ENCODE measurements at places on chromosomes 2 and 18.
A peak's percentile ranks its signal among the peaks of the same experiment; 100 is the strongest.

DNA sequence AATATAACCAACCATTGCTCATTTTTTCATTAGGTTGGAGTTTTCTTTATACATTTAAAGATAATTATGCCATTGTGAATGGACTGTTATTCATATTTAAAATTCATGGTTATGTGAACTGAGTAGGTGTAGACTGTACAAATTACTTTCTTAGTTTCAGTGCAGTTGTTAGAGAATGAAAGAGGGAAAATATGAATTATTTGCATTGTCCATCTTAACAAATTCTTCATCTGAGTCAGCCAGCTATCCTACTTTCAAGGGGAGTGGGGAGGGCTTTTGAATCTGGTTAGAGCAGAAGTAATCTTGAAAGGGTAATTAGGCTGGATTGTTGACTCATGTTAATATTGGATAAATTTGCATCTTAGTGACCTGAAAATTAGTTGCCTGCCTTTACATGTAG lies 212.0 kb downstream of the MCFD2 start:
- DNase-seq, result no peak

- DNase-seq, result no peak
Measured at GRCh38 chr2:134823431-134823830, 15.0 kb upstream of the ACMSD start.

DNA sequence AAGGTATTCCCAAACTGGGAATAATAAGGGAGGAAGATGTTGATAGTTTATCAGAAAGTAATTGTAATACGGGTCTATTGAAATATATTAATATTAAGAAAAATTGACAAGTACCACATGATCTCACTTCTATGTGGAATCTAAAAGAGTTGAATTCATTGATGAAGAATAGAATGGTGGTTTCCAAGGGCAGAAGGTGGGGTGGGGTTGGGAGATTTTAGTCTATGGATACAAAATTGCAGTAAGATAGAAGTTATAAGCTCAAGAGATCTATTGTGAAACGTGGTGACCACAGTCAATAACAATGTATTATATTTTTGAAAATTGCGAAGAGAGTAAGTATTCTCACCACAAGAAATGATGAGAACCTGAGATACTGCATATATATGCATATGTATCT lies 38.9 kb downstream of the COL3A1 start:
- no peak for DNase-seq

DNA sequence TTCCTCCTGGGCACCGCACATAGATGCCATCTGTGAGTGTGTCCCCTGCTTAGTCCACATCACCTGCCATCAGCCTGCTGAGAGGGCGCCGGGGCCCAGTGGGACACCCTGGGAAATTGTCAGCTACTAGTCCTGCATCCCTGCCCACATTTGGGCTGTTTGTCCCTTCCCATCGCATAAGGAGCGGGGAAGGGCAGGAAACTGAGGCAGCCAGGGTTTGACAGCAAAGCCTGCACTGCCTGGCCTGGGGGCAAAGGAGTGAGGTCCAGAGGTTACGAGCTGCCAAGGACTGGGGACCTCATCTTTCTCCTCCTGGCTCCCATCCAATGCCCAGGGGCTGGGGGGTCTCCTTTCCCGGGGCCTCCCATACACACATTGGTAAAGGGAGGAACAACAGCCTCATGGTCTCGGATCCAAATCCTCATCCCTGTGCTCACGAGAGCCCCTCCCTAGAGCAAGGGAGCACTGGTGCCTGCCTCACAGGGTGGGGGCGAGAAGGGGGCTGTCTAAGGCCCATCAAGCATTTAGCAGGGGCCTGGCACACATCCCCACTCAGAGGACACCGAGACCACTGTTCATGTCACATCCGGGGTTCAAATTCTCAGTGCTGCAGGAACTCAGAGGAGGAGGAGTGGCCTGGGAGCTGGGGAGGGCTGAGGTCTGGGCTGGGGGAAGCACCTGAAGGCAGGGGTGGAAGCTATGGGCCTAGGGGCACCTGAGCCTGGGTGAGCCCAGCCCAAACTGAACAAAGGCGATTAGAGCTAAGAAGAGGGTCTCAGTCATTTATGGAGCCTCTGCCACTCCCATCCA lies 113.8 kb downstream of the SMAD7 start:
- no peak for DNase-seq

DNA sequence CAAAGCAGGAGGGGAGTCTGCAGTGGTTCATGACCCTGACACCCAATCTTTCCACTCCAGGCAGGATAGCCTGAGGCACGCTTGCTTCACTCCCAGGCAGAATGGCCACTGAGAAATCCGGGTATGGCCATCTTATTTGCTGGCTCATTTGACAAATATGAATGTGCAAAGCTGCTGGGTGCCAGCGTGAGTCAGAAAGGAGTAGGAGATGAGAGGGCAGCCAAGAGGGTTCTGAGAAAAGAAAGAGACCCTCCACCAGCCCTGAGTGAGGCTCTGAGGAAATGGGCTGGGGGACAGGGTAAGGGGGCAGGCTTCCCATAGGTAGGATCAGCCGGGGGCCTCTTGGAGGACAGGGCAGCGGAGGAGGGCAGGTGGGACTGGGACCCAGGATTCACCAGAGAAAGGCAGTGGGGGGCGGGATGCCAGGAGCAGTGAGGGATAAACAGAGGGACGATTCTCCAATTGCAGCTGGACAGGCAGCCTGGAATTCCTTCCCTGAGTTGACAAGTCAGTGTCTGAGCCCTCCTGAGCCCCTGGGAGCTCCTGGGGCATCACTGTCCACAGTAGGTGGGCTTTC lies 15.2 kb downstream of the RAMP1 start:
- no peak for DNase-seq

DNA sequence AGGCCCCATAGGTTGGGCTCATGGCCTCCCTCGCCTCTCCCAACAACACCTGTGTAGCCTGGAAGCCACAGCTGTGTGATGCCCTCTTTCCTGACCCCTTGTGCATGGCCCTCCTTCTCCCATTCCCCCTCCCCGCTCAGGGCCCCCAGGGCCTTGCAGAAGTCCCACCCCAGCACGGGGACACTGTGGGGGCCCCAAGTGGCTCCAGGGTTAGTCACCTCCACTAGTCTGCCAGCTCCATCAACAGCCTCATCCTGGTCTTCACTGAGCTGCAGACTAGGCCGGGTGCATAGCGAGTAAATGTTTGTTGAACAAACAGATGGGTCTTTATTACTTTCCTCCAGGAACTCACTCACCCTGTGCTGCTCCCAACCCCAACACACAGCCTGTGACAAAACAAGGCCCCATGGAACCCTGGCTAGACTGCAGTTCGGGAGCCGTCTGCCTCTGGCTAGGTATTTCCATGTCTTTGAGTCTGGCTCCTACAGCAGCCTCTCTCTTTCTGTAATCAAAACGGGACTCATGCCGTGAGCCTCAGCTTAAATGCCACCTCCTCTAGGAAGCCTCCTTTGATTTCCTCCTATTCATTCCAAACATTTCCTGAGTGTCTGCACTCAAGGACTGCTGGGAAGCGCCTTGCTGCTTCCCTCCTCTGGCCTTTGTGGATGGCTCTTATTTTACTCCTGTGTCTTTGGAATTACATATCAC lies 109.9 kb upstream of the ID2 start:
- no peak for DNase-seq

GRCh38 chr2:96960153-96960961 lies 26.0 kb downstream of the FAM178B start:
- peak; percentile 78 for DNase-seq

- DNase-seq, result no peak
Measured at GRCh38 chr18:5891184-5891853, 4.0 kb downstream of the TMEM200C start.

DNA sequence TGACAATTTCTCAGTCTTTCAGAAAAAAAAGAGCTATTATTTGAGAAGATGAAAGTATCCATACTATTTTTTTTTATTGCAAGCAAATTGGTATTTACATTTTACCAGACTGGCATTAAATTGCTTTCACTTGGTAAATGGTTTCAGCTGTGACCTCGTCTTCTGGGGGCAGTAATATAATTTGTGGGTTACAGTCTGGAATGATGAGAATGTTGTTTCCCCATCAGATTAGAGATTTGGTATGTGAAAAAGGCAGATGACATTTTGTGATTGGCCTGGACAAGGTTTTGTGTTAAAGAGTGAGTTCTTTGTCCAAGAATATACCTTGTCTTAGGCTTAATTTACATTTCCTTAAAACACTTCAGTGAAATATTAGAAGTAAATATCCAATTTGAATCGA lies 390.1 kb upstream of the ST6GAL2 start:
- DNase-seq, result no peak

GRCh38 chr18:44848644-44849335 lies 168.1 kb downstream of the SETBP1 start:
- DNase-seq, result no peak

GRCh38 chr18:47930199-47930930 lies at the start of gene SMAD2:
Gene SMAD2, minus strand, starts transcription at chr18:47930659. Its CDS starts 33,903 bp downstream, at chr18:47896756.
- DNase-seq, result peak; percentile 74
